Lower lobe of right lung (tissue), 2 donors: ENCODE measurements at places on chromosomes 5 and 9. TPM values are rescaled to one million over a fixed set of nuclear protein-coding genes. Genes with fewer than 3 reads are reported as not detected.

- H3K27me3 ChIP-seq = no peaks in the 10 kb centered on the region
- DNase-seq = no peak
- H3K27ac ChIP-seq = peak overlapping the region; percentile 1
- peaks cover 13% of the 10 kb centered on the region for H3K4me1 ChIP-seq
Observed at GRCh38 chr9:69674716-69675438, 2.7 kb upstream of the APBA1 start.

DNA sequence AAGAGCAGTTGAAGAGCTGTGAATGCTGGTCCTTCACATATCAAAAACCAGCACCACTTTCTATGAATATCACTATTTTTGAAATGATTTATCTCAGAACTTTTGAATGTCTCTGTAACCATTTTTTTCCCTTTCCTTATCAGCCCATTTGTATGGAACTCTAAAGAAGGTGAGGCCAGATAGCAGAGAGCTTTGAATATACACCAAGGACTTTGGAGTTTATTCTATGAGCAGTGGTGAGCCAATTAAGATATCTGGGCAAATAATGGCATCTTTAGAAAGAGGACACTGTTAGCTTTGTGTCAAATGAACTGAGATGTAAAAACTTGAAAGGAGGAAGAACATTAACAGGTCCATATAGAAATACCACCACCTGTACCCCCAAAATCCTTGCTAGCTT, 22.0 kb downstream of the KCTD16 start:
- no peaks in the 10 kb centered on the region for H3K36me3 ChIP-seq
- H3K27ac ChIP-seq = no peak overlapping the region
- H3K4me3 ChIP-seq = no peak overlapping the region
- DNase-seq = no peak

CA9 gene
- not detected for total RNA-seq

ADGRD2 gene
- not detected for total RNA-seq

- DNase-seq = no peak
- H3K36me3 ChIP-seq = no peaks in the 10 kb centered on the region
- H3K4me3 ChIP-seq = peak overlapping the region; percentile 9
- H3K27ac ChIP-seq = no peak overlapping the region
- H3K4me1 ChIP-seq = peaks cover 6% of the 10 kb centered on the region
Observed at GRCh38 chr5:60522292-60522905, 177.6 kb downstream of the DEPDC1B start.

DNA sequence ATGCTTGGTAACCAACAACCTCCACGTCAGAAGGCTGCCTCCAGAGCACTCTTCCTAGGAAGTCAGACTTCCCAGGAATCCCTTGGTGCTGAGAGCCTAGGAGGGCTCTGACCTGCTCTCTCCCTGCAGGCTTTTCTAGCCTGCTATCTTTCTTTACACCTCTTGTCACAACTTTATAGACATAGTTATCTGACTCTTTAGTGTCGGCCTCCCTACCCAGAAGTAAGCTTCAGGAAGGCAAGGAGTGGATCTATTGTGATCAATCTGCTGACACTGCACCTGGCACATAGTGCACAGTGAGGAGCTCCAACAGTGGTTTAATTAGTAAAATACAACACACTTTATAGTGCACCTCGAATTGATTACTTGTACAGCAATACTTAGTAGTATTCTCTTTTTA, 2.3 kb downstream of the AFAP1L1 start:
- H3K4me1 ChIP-seq = peaks cover 31% of the 10 kb centered on the region
- no peaks in the 10 kb centered on the region for H3K36me3 ChIP-seq
- H3K27me3 ChIP-seq = peaks cover 9% of the 10 kb centered on the region
- H3K27ac ChIP-seq = no peak overlapping the region
- DNase-seq = no peak
